ENCODE measurements at places on chromosomes 2 and 18. TPM values are rescaled to one million over a fixed set of nuclear protein-coding genes. Genes with fewer than 3 reads are reported as not detected.
A peak's percentile ranks its signal among the peaks of the same experiment; 100 is the strongest.

DNA sequence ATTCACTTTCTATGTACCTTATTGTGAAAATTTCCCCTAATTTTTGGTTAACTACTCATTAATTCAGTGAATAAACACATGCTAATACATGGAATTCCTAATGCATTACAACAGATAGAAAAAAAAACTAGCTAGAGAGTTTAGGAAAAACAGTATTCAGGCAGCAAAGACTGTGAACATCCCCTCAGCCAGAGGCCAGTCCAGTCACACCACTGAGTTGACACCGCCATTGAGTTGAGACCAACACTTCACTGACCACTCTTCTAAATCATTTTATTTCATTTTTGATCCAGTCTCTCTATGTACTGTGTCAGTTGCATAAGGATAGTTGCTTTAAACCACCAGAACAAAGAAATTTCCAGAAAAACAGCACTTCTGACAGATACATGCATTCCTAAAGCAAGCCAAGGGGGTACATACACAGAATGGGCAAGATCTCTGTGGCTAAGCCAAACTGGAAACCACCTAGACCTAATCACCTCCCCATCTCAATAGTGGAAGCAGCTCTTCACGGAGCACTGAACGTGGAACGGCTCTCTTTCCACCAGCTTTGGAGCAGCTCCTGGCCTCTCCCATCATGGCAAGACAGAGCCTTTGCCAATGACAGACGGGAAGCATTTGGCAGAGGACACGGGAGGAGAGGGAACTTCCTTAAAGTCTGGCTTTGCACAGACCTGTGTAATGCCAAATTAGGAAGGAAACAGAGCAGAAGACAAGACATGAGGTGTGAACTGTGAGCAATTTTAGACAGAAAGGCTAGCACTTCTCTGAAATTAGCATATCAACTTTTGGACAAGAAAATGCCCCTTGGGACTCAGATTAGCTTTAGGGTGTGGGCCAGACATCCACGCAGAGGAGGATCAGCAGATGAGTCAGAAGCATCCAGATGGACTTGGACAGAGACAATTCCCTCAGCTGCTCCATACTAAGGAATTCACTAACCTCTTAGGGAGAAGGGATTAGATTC, 36.4 kb downstream of the CACNB4 start:
- DNase-seq: no peak
- no peak overlapping the region for H3K4me3 ChIP-seq
- H3K27me3 ChIP-seq: no peaks in the 10 kb centered on the region
- H3K27ac ChIP-seq: peak overlapping the region; percentile 31
- no peaks in the 10 kb centered on the region for H3K36me3 ChIP-seq
- H3K4me1 ChIP-seq: peaks cover 20% of the 10 kb centered on the region

GRCh38 chr2:205796805-205797313, 114.6 kb downstream of the NRP2 start:
- DNase-seq: no peak
- no peak overlapping the region for H3K4me3 ChIP-seq
- H3K27ac ChIP-seq: no peak overlapping the region
- peaks cover 23% of the 10 kb centered on the region for H3K4me1 ChIP-seq

DNA sequence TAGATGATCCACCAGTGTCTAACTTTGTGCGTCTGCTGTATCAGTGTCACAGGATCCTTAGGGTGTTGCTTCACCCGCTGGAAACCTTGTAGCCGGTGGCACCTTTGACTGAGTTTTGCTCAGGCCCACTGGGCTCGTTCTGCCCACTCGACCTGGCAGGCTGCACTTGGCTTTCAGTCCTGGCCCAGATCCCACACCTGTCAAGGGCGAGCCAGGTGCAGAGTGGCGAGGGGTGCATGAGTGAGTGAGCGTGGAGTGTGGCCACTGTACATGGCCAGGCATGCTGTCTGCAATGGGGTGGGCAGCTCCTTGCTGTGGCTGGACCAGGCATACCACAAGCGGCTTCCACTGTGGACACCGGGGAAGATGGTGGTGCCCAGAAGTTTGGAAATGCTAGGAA, 179.0 kb downstream of the FAM210A start:
- H3K4me1 ChIP-seq: no peaks in the 10 kb centered on the region
- no peak for DNase-seq
- H3K4me3 ChIP-seq: no peak overlapping the region
- H3K36me3 ChIP-seq: no peaks in the 10 kb centered on the region
- H3K27ac ChIP-seq: no peak overlapping the region

GRCh38 chr2:96510931-96511595, 5.9 kb upstream of the NEURL3 start:
- peaks cover 11% of the 10 kb centered on the region for H3K4me1 ChIP-seq
- no peaks in the 10 kb centered on the region for H3K27me3 ChIP-seq
- no peaks in the 10 kb centered on the region for H3K36me3 ChIP-seq
- no peak overlapping the region for H3K4me3 ChIP-seq

DNA sequence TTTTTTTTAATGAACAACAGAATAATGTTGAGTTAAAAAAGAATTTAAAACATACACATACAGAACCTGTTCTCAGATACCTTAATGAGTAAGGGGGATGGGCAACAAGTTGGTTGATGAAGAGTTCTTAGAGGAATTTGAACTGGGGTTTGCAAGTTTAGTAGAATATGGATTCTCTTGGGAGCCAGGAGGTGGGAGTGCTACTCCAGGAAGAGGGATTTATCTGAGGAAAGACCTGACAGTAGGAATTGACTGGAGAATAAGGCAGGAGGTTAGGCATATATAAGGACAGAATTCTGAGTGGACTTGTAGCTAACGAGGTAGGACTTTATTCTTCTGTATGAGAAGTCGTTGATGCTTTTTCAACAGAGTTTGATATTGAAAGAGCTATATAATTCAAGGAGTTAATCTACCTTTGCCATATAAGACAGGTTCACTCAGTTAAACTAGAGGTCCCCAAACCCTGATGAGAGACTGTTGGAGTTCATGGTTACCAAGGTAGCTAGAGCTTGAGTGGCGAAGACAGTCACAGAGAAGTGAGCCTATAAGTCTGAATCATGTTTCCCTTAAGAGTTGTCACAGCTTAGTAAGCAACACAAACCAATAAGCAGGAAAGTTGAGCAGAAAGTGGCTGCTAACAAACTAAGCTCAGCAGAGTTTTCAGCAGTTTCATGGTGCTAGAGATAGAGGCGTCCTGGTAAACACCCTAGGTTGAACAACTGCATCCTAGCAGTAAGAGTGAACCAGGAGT, 88.2 kb downstream of the NCOA1 start:
- no peak overlapping the region for H3K4me3 ChIP-seq
- H3K36me3 ChIP-seq: no peaks in the 10 kb centered on the region
- H3K27me3 ChIP-seq: no peaks in the 10 kb centered on the region
- no peaks in the 10 kb centered on the region for H3K4me1 ChIP-seq
- H3K27ac ChIP-seq: no peak overlapping the region

GRCh38 chr2:230868947-230869913, 4.5 kb downstream of the ITM2C start:
- DNase-seq: no peak
- no peak overlapping the region for H3K27ac ChIP-seq
- H3K4me1 ChIP-seq: peaks cover 36% of the 10 kb centered on the region
- no peak overlapping the region for H3K4me3 ChIP-seq
- no peaks in the 10 kb centered on the region for H3K36me3 ChIP-seq

- H3K36me3 ChIP-seq: no peaks in the 10 kb centered on the region
- DNase-seq: no peak
- no peak overlapping the region for H3K4me3 ChIP-seq
- H3K27ac ChIP-seq: no peak overlapping the region
- H3K27me3 ChIP-seq: no peaks in the 10 kb centered on the region
These were observed 59.0 kb downstream of the HNMT start for GRCh38 chr2:138023298-138023697.

DNA sequence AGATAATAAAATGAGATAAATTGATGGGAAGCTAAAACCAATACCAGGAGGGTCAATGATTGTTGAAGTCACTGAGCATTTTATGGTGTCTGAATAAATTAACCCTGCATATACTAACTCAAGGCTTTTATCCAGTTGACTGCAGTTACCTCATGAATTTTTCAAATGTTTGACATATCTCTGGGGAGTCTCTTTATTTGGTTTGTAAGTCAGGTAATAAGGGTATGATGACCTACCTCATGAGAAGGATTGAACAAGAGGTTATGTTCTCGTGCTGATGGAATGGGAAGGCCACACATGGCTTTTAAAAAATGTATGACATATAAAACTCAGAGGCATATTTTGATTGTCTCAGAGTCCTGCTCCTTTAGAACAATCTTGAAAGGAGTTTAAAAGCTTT, 237.6 kb downstream of the THSD7B start:
- no peaks in the 10 kb centered on the region for H3K4me1 ChIP-seq
- no peaks in the 10 kb centered on the region for H3K27me3 ChIP-seq
- no peak overlapping the region for H3K27ac ChIP-seq
- no peak for DNase-seq
- no peaks in the 10 kb centered on the region for H3K36me3 ChIP-seq
- H3K4me3 ChIP-seq: no peak overlapping the region

- H3K27me3 ChIP-seq: no peaks in the 10 kb centered on the region
- DNase-seq: no peak
- no peak overlapping the region for H3K27ac ChIP-seq
- H3K4me3 ChIP-seq: no peak overlapping the region
These were observed 155.6 kb downstream of the PLEKHA3 start for GRCh38 chr2:178635897-178636296.

GRCh38 chr18:43596105-43596712, 318.9 kb upstream of the SYT4 start:
- no peaks in the 10 kb centered on the region for H3K36me3 ChIP-seq
- no peaks in the 10 kb centered on the region for H3K4me1 ChIP-seq

DNA sequence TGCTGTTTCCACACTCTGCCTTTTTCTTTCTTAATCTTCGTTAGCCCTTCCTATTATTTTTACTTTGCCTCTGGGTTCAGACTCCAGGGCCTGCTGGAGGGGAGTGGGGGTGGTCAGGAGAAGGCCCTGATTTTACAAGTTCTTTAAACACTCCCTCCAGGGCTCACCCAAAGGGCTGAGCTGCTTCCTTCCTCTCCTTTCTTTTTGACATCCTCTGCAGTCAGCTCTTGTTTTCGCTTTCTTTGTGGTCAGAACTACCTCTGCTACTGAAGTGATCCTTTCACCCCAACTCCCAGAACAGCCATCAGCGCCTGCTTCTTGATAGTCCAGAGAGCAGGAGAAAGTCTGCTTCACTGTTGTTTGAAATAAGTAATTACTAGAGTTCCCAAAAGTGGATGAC, 925.7 kb downstream of the EPHA4 start:
- H3K36me3 ChIP-seq: no peaks in the 10 kb centered on the region
- H3K4me1 ChIP-seq: no peaks in the 10 kb centered on the region
- H3K27me3 ChIP-seq: no peaks in the 10 kb centered on the region
- H3K27ac ChIP-seq: no peak overlapping the region
- no peak overlapping the region for H3K4me3 ChIP-seq

DNA sequence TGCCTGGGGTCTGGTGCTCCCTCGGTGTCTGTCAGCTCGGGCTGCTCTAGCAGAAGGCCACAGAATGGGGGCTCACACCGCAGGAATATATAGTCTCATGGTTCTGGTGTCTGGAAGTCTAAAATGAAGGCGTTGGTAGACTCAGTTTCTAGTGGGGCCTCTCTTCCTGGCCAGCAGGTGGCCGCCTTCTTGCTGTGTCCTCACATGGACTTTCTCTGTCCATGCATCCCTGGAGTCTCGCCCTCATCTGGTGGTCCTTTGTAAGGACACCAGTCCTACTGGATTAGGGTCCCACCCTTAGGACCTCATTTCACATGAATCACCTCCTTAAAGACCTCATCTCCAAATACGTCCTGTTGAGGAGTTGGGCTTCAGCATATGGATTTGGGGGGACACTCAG, 65.7 kb downstream of the RRM2 start:
- no peaks in the 10 kb centered on the region for H3K4me1 ChIP-seq
- no peak overlapping the region for H3K27ac ChIP-seq

DNA sequence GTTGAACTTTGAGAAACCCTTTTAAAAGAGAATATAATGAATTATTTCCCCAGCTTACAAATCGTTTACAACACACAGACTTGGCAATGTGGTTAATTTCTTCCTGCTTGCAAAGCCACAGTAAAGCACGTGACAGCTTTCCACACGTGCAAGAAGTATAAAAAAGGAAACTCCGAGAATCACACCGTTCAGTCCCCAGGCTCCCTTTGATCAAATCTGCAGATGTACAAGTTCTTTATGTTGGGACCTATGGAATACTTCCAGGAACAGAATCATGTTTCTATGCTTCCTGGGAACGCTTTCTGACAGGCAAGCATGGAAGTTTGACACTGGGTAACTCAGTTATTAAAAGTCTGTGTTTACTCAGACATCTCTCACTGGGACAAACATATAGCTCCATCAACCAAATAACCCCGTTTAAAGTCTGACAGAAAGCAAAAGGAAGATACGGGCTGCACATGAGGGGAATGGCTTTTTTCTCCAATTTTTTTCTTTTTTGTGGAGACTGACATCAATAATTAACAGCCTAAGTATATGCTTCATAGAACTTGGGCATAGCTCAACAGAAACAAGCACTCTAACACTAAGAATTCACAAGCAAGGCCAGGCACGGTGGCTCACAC, 134.8 kb downstream of the EIPR1 start:
- no peaks in the 10 kb centered on the region for H3K36me3 ChIP-seq
- H3K4me3 ChIP-seq: no peak overlapping the region
- H3K27me3 ChIP-seq: no peaks in the 10 kb centered on the region
- peaks cover 4% of the 10 kb centered on the region for H3K4me1 ChIP-seq
- no peak for DNase-seq

DNA sequence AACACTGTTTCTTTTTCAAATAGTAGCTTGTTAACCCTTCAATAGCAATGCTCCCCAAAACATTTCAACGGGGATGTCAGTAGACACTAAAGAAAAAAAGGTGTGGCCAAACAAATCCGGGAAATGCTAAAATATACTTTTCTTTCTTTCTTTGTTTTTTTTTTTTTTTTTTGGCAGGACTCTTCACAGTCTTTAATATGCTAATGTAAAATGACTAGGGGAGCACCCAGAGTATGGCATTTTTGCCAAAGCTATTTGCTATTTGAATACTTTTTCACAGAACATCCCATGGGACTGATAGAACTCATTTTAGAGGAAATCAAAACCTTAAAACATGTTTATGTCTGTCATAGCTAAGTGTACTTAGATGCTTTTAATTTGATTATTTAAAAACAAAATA, 32.1 kb downstream of the ATF2 start:
- no peak for DNase-seq
- no peaks in the 10 kb centered on the region for H3K4me1 ChIP-seq
- no peak overlapping the region for H3K27ac ChIP-seq
- H3K36me3 ChIP-seq: no peaks in the 10 kb centered on the region
- H3K4me3 ChIP-seq: no peak overlapping the region

- H3K27ac ChIP-seq: no peak overlapping the region
- no peaks in the 10 kb centered on the region for H3K4me1 ChIP-seq
- no peaks in the 10 kb centered on the region for H3K27me3 ChIP-seq
- no peaks in the 10 kb centered on the region for H3K36me3 ChIP-seq
- no peak for DNase-seq
These were observed 992.2 kb downstream of the BCL11A start for GRCh38 chr2:59561281-59561680.

GRCh38 chr2:107174171-107174570, 288.2 kb upstream of the ST6GAL2 start:
- no peak for DNase-seq
- H3K4me1 ChIP-seq: no peaks in the 10 kb centered on the region
- no peaks in the 10 kb centered on the region for H3K36me3 ChIP-seq
- H3K27me3 ChIP-seq: no peaks in the 10 kb centered on the region

The CASP10 gene
- total RNA-seq: 43.7 TPM

The FIGN gene
- total RNA-seq: 2.5 TPM

The HJURP gene
- 0.98 TPM for total RNA-seq

The CGREF1 gene
- 0.79 TPM for total RNA-seq

The TYW5 gene
- 3.1 TPM for total RNA-seq

The MITD1 gene
- total RNA-seq: 17.3 TPM

The ORMDL1 gene
- total RNA-seq: 56.1 TPM

The SERPINB12 gene
- total RNA-seq: not detected

The CENPA gene
- not detected for total RNA-seq

The CNDP1 gene
- not detected for total RNA-seq

The OXER1 gene
- 3.1 TPM for total RNA-seq

The ZNF385B gene
- 22.1 TPM for total RNA-seq

The TRIM54 gene
- 0.49 TPM for total RNA-seq

The IL37 gene
- total RNA-seq: not detected
